ENCODE measurements at places on chromosomes 5 and 9.

GRCh38 chr9:129583308-129584038 is 37.4 kb downstream of the C9orf50 start:
- DNase-seq = no peak

DNA sequence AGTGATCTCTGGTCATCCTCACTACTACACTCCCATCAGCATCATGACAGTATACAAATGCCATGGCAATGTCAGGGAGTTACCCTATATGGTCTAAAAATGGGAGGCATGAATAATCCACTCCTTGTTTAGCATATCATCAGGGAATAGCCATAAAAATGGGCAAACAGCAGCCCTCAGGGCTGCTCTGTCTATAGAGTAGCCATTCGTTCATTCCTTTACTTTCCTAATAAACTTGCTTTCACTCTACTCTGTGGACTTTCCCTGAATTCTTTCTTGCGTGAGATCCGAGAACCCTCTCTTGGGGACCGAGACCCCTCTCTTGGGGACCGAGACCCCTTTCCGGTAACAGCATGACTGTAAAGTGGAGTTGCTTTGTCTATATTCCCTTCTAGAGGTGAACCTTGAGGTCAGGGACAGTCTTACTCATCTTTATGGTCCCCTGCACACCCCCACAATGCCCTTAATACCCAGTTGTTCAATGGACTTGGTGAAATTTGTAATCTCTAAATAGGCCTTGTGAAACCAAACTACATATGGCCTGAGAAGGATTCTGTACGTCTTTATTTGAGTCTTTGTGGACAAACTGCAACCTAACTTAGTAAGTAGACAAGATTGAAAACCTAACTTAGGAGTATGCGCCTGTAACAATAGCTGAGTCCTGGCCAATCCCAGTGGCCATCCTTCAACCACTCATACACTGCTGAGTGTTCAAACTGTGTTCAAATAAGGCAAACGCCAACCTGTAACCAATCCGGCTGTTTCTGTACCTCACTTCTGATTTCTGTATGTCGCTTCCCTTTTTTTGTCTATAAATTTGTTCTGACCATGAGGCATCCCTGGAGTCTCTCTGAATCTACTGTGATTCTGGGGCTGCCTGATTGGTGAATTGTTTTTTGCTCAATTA is 32.3 kb upstream of the UBTD2 start:
- DNase-seq = no peak

DNA sequence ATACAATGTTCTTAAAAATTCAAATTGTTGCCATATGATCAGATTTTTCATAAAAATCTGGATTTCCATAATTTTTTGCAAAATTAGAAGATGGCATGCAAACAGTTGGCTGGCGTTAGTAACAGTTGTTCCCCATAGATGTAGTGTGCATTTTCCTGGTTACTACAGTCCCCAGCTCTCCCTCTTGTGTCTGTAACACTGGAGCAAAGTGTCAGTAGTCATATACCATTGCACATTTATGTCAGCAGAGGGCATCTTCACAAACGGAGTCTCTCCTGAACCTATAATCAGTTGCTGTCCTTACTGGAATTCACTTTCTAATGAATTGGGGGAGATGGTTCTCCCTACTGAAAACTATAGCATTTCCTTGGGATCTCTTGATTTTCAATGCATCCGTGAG is 44.7 kb upstream of the DMAC1 start:
- no peak for DNase-seq

DNA sequence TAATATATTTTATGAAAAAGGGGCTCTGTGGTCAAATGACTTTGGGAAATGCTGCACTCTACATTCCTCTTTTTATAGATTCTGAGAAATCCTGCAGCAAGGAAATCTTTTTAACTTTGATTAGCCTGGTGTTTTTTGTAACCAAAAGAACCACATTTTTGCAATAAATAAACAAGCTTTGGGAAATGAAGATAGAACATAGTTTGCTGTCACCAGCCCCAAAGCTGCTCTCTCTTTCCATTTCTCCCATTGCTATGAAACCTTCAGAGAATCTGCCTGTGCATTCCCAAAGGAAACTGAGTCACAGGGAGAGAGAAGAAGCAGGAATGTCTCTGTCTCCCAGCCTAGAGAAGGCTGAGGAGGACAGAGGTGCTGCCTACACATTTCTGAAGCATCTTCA is 59.0 kb downstream of the COL15A1 start:
- no peak for DNase-seq

DNA sequence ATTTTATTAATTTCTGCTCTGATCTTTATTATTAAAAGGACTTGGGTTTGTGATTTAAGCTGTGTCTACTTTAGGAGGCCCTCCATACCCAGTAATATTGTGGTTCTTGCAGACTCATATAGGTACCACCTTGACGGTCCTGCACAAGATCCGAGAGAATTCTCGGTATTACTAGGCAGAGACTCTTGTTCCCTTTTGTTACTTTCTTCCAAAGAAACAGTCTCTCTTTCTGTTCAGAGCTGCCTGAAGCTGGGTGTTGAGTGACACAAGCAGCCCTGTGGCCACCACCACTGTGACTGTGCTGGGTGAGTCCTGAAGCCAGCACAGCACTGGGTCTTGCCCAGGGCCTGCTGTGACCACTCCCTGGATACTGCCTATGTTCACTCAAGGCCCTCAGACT is 666.6 kb downstream of the SEMA5A start:
- DNase-seq = no peak

GRCh38 chr5:39121315-39121714 is 47.1 kb upstream of the RICTOR start:
- DNase-seq = no peak

- DNase-seq = no peak
Observed at GRCh38 chr9:70534471-70534870, 120.0 kb upstream of the KLF9 start.

GRCh38 chr5:81081461-81081835 is 121.3 kb downstream of the RASGRF2 start:
- DNase-seq = no peak

- DNase-seq = no peak
Observed at GRCh38 chr5:135501965-135502364, 33.8 kb downstream of the NEUROG1 start.

DNA sequence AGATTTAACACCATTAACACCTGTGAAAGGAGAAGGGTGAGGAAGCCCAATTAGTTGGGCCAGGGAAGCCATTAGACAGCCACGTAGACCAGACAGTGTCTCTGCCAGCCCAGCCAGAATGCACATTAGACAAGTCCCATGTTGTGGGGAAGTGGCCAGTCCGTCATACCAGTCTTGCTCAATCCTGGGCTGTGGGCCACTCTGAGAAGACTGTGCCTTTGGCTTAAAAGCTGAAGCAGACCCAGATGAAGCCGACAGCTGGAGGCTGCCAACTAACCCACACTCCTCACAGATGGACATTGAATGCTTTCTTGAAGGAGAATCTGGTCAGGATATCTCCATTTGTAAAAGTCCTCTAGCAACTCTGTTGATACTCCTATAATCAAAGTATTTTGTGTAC is 128.5 kb downstream of the CHSY3 start:
- DNase-seq = no peak

- no peak for DNase-seq
Observed at GRCh38 chr9:70805949-70806348, 315.5 kb downstream of the TRPM3 start.

Measured in right kidney (tissue), 9 donors.